ACHN (cell line): ENCODE measurements at places on chromosomes 3 and 15.

DNA sequence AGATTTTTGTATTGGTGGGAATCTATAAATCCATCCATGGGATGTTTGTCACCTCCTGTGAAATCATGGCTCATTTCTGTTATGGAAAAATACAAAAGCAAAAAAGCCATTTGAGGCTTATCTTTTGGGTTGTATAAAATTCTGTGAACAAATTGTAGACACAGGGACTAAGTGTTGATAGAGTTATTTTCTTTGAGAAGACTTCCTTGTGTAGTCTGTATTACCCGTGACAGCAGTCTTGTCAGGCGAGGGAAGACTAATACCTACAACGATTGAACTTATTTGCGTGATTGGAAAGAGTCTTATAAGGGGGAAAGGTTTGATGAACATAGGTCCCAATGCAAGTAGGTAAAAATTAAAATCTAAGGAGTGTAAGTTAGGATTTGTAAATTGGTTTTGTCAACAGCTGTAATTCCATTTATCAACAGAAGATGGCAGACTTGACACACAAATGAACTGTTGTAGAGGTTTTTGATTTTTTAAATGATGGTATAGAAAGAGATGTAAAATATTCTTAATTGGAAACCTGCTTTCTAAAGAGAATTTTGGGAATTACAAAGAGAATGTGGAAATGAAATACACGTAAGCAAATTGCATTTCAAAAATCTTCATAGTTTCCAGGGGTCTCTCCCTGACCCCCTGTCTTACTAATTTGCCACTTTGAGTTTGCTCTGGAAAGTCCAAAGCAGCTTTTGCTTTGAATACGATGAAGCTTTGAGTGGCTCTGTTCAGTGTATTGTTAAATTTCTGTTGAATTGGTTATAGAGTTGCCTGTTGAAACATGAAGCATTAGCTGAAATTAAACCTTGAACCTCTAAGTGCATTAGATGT lies 33.2 kb downstream of the SLC25A26 start:
- peak; percentile 13 for DNase-seq

DNA sequence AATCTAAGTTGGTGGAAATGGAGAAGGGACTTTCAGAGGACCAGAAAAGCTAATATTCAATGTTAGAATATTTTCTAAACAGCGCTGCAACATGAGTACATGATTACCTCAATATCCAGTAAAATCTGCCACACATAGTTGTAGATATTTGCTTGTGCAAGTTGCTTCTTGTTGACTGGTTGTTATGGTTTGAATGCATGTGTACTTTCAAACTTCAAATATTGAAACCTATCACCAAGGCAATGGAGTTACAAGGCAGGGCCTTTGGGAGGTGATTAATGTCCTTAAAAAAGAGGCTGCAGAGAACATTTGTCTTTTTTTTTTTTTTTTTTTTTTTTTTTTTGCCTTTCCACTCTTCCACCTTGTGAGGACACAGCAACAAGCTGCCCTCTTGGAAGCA lies 49.9 kb downstream of the TMCO5A start:
- DNase-seq = no peak

DNA sequence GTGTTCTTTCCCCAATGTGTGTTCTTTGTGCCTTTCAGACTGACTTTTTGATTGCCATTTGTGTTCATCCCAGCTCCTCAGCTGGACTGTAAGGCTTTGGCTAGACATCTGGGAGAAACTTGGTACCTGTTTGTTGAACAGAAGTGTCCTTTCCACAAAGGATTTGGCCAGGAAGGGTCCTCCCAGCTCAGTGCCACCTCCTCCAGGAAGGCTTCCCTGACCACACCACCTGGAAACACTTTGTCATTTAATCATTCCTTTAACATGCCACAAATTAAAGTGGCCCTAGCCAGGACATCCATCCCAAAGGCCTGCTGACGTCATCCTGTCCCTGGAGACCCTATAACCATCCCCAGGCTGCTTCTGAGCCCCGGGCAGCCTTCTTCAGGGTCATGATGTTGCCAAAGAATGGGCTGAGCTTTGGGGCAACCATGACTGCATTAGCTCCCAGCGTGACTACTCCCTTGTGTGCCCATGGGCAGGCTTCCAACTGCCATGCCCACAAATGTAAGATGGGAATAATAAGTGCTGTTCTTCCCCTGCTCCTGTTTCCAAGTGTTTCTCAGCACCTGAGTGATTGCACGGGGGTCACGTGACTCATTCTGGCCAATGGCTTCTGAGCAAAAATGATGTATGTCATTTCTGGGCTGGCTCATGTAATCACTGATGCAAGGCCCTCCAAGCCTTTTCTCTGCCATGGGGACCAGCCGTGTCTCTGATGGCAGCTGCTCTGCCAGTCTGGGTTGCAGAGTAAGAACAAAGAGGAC lies 112.5 kb upstream of the SMAD3 start:
- DNase-seq = no peak

GRCh38 chr15:95511671-95512070 lies 818.8 kb upstream of the NR2F2 start:
- DNase-seq = no peak

GRCh38 chr15:87267798-87268197 lies 988.7 kb downstream of the NTRK3 start:
- DNase-seq = peak; percentile 70

- DNase-seq = no peak
Measured at GRCh38 chr3:16455001-16455400, 58.5 kb downstream of the RFTN1 start.

DNA sequence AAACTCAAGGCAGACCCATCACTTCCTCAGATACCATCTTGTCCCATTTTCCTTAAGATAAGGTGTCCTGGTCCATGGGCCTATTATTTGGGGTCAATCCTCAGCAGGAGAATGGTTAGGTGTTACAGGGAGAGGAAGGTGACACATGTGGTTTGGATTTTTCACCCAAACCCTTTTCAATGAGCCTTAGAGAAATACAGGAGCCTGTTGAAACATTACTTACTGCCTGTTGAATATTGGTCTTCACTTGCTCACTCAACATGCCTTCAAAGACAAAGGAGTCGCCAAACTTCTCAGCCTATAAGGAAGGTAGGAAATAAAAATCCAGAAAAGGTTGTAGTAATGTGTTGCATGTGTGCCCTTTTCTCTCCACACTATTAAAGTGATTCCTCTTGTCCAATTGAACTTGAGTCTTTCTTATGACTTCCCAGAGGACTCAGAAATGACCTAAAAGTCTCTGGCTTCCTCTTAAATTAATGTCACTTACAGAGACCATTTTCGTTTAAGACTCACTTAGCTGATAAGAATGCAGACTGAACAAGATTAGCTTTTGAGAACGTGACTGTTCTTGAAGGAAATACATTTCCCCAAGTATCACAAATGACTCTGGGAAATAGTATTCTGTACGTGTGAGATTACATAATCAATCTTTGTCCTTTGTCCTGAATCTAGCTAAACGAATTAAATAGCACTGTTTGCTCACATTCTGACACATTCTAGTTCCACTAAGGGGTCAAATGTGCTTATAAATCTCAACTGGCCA lies 17.8 kb downstream of the SUMF1 start:
- no peak for DNase-seq

GRCh38 chr3:14133876-14134275 lies 9.0 kb downstream of the TMEM43 start:
- DNase-seq = no peak

GRCh38 chr3:181050738-181051137 lies 61.2 kb upstream of the DNAJC19 start:
- no peak for DNase-seq

- no peak for DNase-seq
Measured at GRCh38 chr3:166453478-166453877, 616.3 kb upstream of the BCHE start.

DNA sequence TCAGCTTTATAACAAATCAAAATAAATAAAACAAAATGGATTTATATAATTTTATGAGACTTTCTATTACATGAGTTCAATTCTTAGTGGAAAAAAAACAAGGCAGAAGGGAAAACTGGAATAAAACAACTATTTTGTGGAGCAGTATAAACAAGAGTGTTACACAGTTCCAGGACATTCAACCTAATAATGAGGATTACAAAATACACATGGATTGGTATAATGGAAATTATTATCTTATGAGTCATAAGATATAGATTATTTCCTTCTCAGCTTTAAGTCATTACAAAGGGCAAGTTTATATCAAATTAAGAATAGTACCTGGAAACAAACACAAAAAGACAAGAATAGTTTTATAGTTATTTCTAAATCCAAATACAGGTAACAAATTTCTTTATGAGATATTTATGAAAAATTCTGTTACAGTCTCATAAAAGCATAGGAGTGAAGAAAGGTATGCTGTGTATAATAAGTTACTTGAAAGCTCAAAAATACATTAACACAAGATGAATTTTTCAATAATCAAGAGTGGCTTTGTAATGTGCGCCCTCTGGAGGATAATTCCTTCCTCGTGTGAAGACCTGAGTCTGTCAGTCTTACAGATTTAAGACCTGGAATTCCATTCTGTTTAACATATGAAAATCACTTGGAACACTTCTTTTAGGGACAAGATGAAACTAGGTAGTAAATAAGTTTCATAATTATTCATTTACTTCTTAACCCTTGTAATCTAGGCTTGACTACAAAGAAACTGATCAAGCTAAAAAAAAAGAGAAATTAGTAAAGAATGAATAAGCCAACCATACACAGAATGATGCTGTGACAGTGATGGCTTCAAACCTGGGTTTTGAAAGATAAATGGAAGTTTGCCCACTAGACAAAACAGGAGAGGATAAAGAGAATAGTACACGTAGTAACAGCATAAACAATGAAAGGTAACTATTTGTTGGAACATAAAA lies 9.5 kb downstream of the COPS2 start:
- DNase-seq = peak; percentile 60

GRCh38 chr3:29764603-29765254 lies 483.9 kb downstream of the RBMS3 start:
- DNase-seq = peak; percentile 42

GRCh38 chr3:38966811-38967692 lies 84.7 kb downstream of the SCN11A start:
- DNase-seq = no peak

- no peak for DNase-seq
Measured at GRCh38 chr3:159439346-159439745, 549.3 kb upstream of the IL12A start.

GRCh38 chr3:26293329-26293844 lies 329.2 kb upstream of the LRRC3B start:
- no peak for DNase-seq

DNA sequence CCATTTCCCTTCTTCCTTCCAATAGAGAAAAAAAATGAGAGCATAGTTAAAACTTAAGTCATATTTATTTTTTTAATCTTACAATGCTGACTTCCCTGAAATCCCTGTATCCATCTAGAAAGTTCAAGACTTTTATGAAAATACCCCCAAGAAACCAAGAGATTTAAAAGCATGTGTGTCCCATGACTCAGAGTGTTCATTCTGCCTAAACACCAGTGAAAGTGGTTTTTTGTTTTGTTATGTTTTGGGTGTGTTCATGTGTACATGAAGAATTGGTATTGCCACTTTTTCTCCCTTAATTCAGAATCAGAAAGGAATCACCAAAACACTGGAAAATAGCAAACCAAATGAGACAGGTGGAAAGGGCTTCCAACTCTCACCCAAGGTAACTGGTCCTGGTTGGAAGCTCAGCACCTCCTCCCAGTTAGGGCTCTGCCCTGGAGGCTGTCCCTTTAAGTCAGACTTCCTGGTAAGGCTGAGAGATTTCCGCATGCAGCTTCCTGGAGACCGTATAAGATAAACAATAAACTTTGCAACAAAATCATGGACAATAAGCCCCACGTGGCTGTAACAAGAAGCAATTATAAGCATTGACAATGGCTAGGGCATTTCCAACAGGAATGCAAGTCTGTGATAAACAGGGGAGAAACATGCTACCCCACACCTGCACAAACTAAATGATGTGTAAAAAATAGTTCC lies 121.9 kb upstream of the ARHGEF3 start:
- DNase-seq = peak; percentile 6

GRCh38 chr3:44419923-44420650 lies 57.4 kb downstream of the ZNF445 start:
- no peak for DNase-seq

DNA sequence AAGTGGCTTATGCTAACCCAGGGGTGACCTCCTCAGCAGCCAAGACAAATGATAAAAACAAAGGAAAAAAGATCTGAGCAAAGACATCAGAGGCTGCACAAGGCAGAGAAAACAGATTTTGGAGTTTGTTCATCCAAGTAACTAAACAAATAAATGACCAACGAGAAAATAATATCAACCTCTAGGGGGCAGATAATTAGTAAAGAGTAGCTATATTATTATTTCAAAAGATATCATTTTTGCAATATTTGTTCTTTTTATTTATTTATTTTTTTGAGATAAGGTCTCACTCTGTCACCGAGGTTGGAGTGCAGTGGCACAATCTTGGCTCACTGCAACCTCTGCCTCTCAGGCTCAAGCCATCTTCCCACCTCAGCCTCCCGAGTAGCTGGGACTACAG lies 101.8 kb downstream of the PCCB start:
- DNase-seq = no peak

- DNase-seq = no peak
Measured at GRCh38 chr3:10085738-10086137, 22.3 kb downstream of the FANCD2OS start.

DNA sequence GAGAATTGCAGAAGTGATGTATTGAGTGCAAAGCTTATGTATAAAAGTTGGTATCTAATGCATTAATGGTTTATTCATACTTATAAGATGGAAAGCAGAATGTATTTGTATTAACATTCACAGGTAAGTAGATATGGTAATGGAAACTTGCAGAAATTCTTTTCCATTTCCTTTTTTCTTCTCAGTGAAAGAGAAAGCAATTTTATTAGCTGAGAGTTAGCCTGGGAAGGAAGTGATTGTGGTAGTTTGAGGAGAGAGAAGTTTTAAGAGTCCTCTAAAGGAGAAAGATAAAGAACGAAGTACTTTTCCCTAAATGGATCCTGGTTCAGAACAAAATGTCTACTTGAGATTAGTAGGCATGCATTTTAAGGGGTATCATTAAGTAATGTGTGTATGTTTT lies 60.1 kb upstream of the OSTN start:
- DNase-seq = no peak

- DNase-seq = peak; percentile 73
Measured at GRCh38 chr3:49469037-49469935, 781 bp upstream of the DAG1 start.

GRCh38 chr3:190614226-190615059 lies 100.6 kb downstream of the IL1RAP start:
- DNase-seq = no peak

DNA sequence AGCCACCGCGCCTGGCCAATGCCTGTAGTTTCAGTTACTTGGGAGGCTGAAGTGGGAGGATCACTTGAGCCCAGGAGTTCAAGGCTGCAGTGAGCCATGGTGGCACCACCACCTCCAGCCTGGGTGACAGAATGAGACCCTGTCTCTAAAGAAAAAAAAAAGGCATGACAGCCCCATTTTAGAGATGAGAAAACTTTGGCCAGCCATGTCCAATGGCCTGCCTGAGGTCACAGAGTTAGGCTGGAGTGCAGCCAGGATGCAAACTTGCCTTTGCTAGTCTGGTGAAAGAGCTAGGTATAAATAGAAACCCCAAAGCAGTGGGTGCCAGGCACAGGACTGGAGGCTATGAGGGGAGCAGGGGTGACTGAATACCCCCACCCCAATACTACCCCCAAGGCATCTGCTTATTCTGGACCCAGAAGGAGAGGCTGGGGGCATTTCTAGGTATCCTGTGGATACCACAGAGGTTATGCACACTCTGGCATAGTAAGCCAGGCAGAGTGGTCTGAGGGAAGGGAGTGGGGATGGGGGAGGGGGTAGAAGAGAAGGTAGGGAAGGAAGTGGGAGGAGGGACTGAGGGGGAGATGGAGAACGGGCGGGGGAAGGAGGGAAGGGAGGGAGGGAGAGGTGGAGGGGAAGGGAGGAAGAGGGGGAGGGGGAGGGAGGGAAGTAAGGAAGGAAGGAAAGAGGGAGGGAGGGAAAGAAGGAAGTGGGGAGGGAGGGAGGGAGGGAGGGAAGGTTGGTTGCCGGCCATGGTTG lies 16.2 kb upstream of the C15orf39 start:
- DNase-seq = no peak

GRCh38 chr15:20341901-20342600 lies 199.5 kb downstream of the GOLGA6L6 start:
- no peak for DNase-seq
